ENCODE measurements at places on chromosomes 6 and 20.

DNA sequence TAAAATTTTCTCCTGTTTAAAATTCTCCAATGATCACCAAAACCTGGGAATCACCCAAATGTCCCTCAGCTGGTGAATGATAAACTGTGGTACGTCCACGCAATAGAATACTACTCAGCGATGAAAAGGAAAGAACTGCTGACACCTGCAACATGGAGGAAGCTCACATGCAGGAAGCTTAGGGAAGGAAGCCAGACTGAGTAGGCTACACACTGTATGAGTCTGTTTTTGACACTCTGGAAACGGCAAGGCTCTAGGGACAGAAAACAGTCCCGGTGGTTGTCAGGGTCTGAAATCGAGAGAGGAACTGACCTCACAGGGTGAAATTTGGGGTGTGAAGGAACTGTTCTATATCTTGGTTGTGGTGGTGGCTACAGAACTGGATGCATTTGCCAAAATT lies 25.2 kb upstream of the TLDC2 start:
- no peak for DNase-seq

DNA sequence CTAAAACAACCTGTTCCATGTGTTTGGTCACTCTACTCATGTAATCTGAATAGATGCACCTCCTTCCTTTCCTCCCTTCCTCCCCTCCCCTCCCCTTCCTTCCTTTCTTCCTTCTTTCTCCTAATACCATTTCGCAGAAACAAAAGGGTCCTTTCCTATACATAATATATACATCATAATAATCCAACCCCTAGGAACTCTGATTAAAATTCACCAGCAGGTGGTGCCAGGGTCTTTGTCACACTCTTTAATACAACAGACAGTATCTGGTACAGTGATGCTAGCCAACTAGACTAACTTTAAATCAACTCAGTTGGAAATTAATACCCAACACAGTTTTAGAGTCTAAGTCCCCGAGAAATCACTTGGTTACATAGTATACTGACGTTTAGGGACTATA lies 181.2 kb upstream of the SHLD1 start:
- no peak for DNase-seq

- DNase-seq: no peak
Observed at GRCh38 chr20:20390393-20390792, 22.5 kb downstream of the INSM1 start.

- peak; percentile 78 for DNase-seq
Observed at GRCh38 chr6:27495386-27496135, 22.7 kb upstream of the ZNF184 start.

DNA sequence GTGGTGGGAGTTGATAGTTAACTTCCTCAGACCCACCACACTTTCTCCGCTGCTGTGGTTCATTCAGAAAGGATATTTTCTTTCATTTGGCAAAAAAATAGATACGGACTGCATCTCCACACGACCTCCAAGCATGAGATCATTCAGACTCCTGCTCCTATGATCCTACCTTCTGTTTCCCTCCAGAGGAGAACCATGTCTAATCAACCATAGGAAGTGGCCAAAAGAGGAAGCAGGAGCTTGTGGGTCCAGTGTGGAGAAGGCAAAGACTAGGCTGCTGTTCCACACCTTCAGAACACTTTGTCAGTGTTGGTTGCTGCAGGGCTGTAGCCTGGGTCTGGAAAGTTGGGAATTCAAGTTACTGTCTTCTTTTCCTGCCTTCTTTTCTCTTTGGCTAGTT lies 10.6 kb upstream of the KIF13A start:
- no peak for DNase-seq

DNA sequence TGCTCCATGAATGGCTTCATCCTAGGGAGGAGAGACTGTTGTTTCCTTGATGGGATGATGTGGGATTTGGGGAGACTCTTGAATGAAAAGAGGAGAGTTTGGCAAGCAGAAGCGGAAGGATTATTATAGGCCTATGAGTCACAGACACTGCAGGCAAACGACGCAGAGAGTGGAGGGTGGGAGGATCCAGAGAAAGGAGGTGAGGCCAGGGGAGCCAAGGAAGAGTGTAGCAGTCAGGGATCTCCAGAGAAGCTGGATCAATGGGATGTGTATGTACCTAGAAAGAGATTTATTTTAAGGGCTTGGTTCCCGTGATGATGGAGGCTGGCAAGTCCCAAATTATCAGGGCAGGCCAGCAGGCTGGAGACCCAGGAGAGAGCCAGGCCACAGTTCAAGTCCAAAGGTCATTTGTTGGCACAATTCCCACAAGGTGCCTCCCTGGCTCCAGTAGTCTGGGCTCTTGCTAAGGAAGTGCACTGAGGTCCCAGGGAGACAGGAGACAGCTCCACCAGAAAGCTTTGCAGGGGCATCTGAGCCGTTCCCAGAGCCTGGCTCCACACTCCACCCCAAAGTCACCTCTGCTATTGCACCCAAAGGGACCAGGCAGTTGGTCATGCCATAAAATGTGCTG lies 76.0 kb downstream of the ADTRP start:
- DNase-seq: no peak

GRCh38 chr20:23294671-23295070 lies 55.9 kb upstream of the NXT1 start:
- DNase-seq: no peak

GRCh38 chr20:53080969-53081871 lies 109.1 kb downstream of the TSHZ2 start:
- DNase-seq: peak; percentile 52

- peak; percentile 25 for DNase-seq
Observed at GRCh38 chr20:7333841-7334240, 566.4 kb downstream of the BMP2 start.

DNA sequence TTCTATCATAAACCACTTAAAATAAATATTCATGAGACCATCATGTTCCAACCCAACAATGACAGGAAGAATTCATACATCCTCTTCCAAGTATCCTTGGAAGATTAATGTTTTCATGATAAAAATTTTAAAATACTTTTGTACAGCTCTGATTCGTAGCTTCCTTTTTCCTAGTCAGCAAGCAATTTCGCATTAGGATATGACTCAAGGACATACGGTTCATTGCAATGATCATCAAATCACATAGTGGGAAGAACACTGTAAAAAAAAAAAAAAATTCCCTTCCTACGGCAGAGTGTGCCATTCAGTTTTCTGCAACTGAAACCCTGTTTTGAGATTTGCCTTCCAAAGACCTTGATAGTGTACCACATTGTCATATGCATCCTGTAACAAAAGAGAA lies 35.3 kb upstream of the GFOD1 start:
- DNase-seq: peak; percentile 58

DNA sequence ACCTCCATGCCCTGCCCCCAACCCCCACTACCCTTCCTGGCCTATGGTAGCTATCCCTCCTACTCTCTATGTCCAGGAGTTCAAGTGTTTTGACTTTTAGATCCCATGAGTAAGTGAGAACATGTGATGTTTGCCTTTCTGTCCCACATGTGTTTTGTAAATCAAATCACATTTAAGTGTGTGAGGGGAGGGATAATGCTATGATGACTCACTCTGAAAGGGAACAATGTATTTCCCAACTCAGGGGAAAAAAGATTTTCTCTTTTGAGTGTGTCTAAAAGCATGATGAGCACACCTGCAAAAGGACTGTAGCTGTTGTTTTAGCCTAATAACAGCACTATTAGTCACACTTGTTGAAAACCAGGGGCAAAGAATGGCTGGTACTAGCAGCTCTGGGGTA lies 193.7 kb downstream of the GJA10 start:
- peak; percentile 69 for DNase-seq

GRCh38 chr20:4090756-4091489 lies 75.6 kb upstream of the RNF24 start:
- peak; percentile 74 for DNase-seq

- DNase-seq: no peak
Observed at GRCh38 chr20:52649727-52650126, 322.4 kb upstream of the TSHZ2 start.

DNA sequence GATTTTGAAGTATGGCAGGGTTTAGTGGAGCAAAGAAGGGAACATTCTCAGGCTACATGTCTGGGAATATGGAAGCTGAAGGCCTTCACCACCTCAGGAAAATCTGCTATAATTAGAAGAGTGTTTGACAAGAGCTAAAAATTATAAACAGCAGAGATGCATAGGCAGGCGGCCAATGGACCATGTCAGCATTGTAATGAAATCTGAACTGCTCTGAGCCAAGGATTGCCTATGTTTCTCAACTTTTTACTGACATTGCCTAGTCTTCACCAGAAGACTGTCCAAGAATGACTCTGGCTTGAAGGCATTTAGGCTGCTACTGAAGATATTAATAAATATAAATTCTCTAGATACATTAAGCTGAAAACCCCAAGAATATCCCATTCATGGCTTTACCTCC lies 84.1 kb downstream of the C6orf52 start:
- DNase-seq: no peak

DNA sequence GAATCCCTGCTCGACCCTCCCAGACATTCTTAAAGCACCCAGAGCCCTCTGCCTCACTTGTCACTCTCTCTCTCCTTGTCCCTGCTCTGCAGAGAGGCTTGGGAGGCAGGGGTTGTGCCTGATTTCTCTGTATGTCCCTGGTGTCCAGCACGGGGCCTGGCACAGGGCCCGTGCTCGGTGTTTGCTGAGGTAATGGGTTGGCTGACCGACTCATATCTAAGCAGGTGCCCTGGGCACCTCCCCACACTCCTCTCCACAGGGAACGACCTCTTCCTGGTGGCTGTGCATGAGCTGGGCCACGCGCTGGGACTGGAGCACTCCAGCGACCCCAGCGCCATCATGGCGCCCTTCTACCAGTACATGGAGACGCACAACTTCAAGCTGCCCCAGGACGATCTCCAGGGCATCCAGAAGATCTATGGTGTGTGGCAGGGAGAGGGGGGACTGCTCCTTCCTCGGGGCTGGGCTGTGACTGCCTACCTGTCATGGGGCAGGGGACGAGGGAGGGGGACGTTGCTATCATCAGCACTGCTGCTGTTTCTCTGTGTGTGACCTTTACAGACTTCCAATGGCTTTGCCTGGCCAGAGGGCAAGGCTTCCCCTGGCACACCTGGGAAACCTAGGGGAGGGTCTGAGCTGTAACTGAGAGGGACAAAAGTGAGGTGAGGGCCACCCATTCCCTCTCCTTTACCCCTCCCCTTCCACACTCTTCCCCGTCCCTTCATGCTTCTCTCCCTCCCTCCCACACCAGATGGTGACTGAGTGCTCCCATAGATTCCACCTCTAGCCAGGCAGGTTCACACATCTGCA lies 14.2 kb downstream of the MMP24OS start:
- DNase-seq: no peak
